ENCODE measurements at places on chromosomes 3 and 15. TPM values are rescaled to one million over a fixed set of nuclear protein-coding genes. Genes with fewer than 3 reads are reported as not detected.

GRCh38 chr3:66363148-66363547 is 137.7 kb downstream of the LRIG1 start:
- ATAC-seq: no peak

- no peak for ATAC-seq
Observed at GRCh38 chr3:33521736-33522135, 81.5 kb upstream of the UBP1 start.

DNA sequence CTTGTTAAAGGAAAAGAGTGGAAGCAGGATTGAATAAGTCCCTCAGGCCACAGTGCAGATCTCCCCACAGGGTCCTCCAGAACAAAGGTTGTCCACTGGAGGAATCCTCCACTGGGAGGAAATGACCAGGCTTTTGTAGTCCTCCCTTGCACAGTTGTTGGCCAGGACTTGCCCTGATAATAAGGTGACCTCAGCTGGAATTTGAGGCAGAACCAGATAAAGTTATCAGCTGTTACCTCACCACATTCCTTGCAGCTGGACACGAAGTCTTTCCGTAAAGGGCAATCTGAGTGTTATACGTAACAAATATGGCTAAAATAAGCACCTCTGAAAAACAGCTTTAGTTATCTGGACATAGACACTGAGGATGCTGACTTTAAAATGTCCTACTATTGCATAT is 83.5 kb upstream of the NAALADL2 start:
- ATAC-seq: no peak

GRCh38 chr15:63858448-63858847 is 24.7 kb upstream of the HERC1 start:
- no peak for ATAC-seq

GRCh38 chr3:70546679-70547078 is 234.2 kb upstream of the MDFIC2 start:
- ATAC-seq: no peak

GRCh38 chr3:194615226-194615625 is 18.0 kb downstream of the TMEM44 start:
- ATAC-seq: no peak

KY gene
- total RNA-seq: 3.4 TPM

SYNM gene
- 1,640 TPM for total RNA-seq

CDCP1 gene
- 4.3 TPM for total RNA-seq

ALG1L2 gene
- total RNA-seq: not detected

SAMD7 gene
- not detected for total RNA-seq
